ENCODE measurements at places on chromosomes 1 and 21. TPM values are rescaled to one million over a fixed set of nuclear protein-coding genes. Genes with fewer than 3 reads are reported as not detected.

The OR2M3 gene
- total RNA-seq: not detected

The TSPEAR gene
- not detected for total RNA-seq

The SMPDL3B gene
- 0.10 TPM for total RNA-seq

The G0S2 gene
- 4.6 TPM for total RNA-seq

The IFI6 gene
- 13.7 TPM for total RNA-seq
